CD4-positive, alpha-beta T cell treated with Interleukin-4 for 4 hours (primary cell): ENCODE measurements at places on chromosomes 4 and X.

DNA sequence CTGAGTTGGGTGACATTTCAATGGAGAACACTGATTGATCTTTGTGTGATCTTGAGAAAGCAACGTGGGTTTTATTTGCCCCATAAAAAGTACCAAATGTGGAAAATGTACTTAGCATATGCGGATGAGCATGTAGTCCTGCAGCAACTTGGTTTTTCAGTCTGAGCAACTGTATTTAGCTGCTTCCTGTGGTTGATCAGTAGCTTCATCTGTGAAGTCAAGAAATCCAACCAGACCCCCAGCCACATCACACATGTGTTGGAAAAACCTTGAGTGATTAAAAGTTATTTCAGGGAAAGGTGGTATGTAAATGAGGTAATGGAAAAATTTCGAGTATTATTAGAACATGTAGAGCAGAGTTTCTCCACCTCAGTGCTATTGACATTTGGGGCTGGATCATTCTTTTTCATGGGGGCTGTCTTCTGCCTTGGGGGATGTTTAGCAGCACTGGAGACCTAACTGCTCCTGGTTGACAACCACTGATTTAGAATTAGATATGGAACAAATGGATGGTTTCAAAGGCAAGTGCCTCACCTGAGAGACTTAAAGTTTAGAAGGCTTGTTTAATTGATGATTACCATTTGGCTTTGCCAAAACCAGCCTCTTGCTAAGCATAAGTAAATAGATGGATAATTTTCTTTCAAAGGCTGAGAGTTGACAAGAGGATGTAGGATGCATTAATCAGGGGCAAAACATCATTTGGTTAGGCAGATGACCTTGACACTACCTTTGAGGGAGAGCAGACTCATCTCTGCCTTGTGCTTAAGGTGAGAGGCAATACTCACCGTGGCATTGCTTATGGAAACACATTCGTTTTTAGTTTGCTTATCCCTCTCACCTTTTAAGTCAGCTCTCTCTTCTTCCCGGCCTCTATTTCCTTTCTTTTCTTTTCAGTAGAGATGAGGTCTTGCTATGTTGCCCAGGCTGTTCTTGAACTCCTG lies 193.0 kb upstream of the RPS6KA3 start:
- no peak for DNase-seq

- DNase-seq: peak; percentile 46
Observed at GRCh38 chr4:26459054-26459755, 31.1 kb downstream of the CCKAR start.

DNA sequence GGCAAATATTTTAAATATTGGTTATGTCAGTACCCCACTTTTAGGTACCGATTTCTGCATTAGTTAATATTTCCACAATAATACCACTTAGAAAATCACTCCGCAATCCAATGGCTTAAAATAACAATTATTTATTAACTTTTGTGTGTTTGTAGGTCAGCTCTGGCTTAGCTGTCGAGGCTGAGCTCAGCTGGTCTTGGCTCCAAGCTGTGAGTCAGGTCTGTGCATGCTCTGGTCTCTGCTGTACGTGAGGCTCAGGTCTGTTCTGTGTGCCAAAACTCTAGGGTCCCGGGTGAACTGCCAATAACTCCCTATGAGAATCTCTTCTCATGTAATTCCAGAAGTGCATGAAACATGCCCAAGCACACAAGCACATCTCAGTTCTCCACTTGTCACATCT lies 245.8 kb upstream of the GK2 start:
- DNase-seq: no peak

- DNase-seq: no peak
Observed at GRCh38 chr4:24279911-24280375, 304.4 kb downstream of the DHX15 start.

DNA sequence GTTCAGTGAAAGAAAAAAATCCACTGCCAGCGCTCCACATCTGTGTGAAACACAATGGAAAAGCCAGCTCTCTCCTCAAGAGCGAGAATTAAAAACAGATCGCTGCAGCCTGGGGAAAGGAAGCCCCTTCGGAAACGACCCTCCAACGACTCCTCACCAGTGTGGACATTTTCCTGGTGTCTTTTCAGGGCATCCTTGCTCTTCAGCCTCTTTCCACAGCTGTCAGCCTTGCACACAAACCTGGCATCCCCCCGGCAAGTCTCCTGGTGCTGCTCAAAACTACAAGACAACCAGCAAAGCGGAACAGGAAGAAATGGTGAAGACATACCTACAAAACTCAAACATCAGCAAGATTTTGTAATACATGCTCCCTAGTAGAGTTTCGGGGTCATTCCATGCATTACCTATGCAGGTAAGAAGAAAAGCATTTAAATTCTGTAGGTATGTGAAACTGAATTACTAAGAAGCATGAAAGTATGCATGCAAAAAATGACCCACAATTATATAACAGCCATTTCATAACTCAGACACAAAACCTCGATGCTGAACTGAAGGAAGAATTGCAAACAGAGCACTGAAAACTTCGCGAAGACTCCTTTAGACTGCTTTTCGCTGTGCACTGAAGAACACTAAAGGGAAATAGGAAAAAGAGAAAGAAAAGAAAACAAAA lies 106.1 kb downstream of the PRDM5 start:
- no peak for DNase-seq

DNA sequence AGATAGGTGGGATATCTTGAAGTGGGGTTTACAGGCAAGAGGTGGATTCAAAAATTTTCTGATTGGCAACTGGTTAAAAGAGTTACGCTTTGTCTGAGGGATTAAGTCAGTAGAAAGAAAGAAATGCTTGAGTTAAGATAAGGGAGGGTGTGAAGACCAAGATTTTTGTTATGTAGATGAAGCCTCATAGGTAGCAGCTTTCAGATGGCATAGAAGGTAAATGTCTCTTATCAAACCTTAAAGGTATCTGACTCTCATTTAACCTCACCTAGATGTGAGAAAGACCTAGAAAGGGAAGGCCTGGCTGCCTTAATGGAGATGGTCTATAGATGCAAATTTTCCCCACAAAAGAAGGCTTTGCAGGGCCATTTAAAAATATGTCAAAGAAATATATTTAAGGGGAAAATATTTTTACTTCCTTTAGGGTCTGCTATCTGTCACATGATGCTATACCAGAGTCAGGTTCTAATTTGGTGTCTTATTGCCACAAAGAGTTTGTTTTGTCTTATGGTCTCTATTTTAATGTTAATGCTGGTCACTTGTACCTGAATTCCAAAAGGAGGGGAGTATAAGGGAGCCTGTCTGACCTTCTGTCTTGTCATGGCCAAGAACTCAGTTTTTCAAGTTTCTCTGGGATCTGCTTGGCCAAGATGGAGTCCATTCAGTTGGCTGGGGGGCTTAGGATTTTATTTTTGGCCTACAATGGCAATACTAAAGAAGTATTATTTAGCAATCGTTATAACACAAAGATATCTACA lies 699.1 kb upstream of the AMOT start:
- no peak for DNase-seq

DNA sequence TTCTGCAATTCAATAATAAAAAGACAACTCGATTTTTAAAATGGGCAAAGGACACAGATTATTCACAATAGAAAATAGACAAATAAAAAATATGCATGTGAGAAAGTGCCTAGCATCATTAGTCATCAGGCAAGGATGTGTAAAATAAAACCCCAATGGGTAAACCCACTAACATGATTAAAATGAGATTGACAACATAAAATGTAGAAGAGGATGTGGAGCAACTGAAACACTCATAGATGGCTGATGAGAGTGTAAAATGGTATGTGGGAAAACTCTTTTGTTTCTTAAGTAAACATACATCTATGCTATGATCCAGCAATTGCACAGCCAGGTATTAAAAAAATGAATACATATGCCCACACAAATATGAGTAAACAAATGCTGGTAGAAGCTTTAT lies 177.6 kb downstream of the IQCM start:
- DNase-seq: no peak

DNA sequence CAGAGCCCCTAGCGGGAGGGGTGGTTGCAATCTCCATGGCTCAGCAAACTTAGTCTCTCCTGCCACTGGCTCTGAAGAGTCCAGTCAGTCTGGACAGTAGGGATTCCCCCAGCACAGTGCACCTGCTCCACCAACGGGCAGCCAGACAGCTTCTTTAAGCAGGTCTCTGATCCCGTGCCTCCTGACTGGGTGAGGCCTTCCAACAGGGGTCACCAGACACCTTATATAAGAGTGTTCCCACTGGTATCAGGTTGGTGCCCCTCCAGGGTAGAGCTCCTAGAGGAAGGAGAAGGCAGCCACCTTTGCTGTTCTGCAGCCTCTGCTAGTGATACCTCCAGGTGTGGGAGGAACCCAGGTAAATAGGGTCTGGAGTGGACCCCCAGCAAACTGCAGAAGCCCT lies 1393.4 kb downstream of the STIM2 start:
- DNase-seq: no peak

DNA sequence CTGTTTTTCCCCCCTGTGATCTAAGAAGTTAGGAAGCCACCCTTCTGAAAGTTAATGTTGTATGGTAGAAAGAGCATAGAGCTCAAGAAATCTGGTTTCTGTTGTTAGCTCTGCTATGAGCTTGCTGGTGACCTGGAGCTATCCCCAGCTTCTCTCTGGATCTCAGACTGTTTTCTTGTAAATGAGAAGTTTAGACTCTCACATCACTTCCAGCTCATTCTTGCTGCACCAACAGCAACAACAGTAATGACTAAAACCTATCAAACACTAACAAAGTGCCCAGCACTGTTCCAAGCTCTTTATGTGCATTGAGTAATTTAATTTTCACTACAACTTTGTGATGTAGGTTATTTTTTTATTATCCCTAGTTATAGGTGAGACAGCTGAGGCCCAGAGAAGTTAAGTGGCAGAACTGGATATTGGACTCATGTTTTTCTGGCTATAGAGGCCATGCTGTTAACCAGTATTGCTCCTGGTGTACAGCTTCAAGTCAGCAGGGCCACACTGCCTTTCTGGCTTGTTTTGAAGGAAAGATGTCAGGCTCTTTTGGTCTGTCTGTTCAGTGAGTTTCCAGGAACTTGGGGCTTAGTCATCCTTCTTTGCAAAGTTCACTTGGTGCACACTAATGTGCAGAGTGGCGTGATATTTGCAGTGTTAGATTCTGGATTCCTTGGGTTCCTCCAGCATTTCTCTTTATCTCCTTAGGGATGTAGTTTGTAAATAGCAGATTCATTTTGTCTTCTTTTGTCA lies 27.8 kb upstream of the TMEM164 start:
- no peak for DNase-seq

DNA sequence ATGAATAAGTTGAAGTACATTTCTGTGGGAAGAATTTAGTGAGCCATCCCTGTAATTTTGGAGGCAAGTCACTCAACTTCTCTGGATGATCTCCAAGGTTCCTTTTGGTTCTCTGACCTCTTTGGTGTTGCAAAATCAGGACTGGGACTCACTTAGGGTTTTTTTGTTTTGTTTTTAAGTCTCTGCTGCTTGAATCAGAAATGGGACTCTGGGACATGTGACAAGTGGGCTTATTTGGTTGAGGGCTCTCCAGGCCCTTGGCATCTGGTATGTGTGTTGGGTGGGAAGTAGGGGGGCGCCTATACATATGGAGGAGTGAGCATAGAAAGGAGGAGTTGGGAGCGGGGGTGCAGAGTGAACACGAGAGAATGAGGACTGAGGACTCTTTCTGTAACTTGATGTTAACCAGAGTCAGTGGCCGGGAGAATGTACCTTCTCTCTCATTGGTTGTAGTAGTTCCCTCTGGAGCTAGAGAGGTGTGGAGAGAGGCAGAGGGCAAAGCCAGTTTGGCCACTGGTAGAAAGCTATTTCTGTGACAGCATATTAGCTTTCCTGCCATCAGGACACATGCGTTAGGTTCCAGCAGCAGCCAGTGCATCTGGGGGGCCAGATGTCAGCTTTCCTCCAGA lies 1.9 kb downstream of the ARHGAP10 start:
- DNase-seq: no peak

DNA sequence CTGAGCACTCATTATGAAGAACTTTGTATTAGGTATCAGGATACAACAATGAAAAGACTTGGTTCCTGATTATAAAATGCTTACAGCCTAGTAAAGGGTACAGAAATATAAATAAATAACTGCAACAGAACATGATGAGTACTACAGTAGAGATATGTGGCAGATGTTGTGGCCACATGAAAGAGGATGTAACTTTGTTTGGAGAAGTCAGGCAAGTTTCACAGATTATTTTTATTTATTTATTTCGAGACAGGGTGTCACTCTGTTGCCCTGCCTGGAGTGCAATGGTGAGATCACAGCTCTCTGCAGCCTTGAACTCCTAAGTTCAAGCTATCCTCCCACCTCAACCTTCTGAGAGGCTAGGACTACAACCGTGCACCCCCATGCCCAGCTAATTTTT lies 15.8 kb upstream of the UBE2K start:
- no peak for DNase-seq

GRCh38 chrX:386239-386767 lies 404 bp downstream of the PPP2R3B start:
- DNase-seq: no peak

DNA sequence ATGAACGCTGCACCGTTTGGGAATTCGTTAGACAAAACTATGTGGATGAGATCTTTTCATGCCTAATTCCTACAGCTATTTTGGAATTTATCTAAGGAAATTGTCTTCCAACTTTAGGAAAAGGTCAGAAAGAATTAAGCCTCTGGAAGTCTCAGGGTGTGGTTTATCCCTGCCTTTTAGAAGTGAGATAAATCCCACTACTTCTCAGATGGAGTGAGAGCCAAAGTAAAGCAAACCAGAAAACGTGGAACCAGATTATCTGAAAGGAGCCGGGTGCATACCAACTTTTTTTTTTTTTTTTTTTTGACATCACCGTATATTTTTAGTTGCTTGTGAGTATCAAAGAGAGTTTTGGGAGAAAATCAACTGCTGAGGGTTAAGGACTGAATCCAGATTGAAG lies 79.6 kb downstream of the VCX2 start:
- DNase-seq: no peak

GRCh38 chr4:6472387-6473263 lies at the start of gene PPP2R2C:
Gene PPP2R2C, minus strand, starts transcription at chr4:6472614. Its CDS starts 385 bp downstream, at chr4:6472229.
- no peak for DNase-seq

GRCh38 chrX:121836000-121836399 lies 788.6 kb downstream of the GLUD2 start:
- no peak for DNase-seq

DNA sequence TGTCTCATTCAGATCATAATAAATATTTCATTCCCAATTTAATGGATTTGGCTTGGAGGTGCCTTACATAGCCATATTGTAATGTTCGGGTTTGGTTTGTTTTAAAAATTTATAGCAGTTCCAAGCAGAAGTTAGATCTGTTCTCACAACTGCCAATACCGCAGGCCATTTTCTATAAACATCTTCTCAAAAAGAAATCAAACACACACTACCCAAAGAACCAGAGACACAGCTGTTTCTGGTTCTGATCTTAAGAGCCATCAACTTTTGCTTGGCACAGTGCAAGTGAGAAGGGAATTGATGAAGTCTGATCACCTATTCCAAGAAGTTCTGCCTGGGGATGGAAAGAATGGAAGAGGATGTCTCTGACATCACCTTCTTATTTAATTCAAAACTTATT lies 22.9 kb downstream of the MID1IP1 start:
- DNase-seq: no peak

GRCh38 chr4:38023347-38024205 lies 63.4 kb downstream of the PTTG2 start:
- DNase-seq: peak; percentile 5
